Central memory CD4-positive, alpha-beta T cell (primary cell): ENCODE measurements at places on chromosomes 1 and 21.

GRCh38 chr1:1623181-1623630 is 7.9 kb downstream of the MIB2 start:
- no peak for DNase-seq

- no peak for DNase-seq
Measured at GRCh38 chr1:29379443-29380073, 143.2 kb downstream of the PTPRU start.

- no peak for DNase-seq
Measured at GRCh38 chr1:177044390-177044789, 120.1 kb downstream of the ASTN1 start.

DNA sequence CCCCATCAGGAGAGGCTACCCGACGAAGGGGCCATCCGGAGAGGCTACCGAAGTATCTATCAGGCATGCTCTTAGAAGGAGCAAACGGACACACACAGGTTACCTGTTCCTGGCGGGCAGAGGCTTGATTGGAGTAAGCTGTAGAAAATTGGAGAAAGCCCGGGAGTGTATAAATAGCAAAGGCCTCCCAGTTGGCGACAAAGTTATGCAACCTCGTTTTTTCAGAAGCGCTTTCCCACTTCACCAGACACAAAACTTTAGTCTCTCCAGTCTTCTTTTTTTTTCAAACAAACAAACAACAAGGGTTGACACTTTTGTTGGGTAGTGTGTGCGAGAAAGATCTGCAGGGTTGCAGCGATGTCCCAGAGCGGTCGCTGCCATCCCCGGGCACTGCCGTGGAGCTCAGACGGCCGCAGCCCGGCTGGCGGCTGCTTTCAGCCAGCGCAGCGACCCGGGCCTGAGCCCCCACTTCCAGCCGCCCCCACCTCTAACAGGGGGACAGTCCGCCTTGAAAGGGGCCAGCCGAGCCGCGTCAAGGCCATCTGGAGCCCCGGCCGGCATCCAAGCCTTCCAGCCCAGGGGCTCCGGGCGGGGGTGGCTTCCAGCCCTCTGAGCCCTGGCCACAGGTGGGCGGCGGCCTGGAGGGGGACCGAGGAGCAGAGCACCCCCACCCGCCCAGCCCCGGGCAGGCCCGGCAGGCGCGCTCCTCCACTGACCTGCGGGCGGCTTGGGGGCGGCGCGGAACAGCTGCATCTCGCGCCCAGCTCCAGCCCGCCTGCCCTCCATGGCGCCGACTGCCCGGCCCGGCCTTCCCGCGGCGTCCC is 616 bp downstream of the MCOLN3 start:
- no peak for DNase-seq

DNA sequence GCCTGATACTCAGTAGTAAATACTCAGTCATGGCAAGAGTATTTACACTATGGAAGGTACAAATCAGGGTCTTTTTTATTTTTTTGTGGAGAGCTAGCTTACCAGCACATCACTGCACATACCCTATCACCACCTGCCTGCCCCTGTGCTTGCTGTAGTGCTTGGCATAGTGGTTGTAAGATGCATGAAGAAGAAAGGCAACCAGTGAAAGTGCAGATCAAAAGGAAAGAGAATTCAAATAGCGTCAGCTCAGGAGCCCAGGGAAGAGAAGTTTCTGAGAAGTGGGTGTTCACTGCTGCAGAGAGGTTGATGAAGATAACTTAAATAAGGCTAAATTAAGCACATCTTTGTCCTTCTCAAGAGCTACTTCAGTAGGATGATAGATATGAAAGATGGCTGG is 76.0 kb downstream of the DTL start:
- DNase-seq, result no peak

DNA sequence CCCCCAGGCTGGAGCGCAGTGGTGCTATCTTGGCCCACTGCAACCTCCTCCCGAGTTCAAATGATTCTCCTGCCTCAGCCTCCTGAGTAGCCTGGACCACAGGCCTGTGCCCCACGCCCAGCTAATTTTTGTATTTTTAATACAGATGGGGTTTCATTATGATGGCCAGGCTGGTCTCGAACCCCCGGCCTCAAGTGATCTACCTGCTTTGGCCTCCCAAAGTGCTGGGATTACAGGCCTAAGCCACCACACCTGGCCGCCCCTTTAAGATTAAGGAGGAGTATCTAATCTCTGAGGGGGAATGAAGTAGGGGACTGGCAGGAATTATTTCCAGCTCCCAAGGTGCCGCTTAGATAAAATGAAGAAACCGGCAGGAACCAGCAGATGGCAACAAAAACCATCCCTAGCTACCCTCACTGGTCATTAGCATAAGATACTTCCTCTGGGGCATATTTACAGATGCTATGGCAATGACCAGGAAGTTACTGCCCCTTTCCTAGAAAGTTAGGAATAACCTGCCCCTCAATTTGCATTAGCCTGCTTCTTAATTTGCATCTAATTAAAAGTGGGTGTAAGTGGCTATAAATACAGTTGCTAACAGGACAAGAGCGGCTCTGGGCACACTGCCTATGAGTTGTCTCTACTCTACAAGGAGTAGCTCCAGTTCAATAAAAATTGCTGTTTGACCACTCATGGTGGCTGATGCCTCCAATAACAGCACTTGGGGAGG is 7.1 kb upstream of the NSUN4 start:
- DNase-seq, result no peak

GRCh38 chr1:167687919-167688519 is 33.8 kb upstream of the MPZL1 start:
- peak; percentile 67 for DNase-seq

- no peak for DNase-seq
Measured at GRCh38 chr1:1191734-1192133, 14.7 kb downstream of the TNFRSF18 start.

DNA sequence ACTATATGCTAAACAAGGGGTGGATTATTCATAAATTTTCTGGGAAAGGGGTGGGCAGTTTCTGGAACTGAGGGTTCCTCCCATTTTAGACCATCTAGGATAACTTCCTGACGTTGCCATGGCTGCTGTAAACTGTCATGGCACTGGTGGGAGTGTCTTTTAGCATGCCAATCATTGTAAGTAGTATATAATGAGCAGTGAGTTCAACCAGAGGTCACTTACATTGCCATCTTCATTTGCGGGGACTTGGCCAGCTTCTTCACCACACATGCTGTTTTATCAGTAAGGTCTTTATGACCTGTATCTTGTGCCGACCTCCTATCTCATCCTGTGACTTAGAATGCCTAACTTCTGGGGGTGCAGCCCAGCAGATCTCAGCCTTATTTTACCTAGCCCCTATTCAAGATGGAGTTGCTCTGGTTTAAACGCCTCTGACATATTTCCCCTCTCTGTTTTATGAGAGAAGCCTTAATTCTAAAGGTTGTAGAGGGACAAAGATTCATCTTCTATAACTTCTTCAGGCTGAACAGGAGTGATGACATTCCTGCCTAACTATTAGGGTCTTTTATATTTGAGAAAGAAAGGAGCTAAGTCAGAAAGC is 60.4 kb downstream of the DIP2A start:
- no peak for DNase-seq

DNA sequence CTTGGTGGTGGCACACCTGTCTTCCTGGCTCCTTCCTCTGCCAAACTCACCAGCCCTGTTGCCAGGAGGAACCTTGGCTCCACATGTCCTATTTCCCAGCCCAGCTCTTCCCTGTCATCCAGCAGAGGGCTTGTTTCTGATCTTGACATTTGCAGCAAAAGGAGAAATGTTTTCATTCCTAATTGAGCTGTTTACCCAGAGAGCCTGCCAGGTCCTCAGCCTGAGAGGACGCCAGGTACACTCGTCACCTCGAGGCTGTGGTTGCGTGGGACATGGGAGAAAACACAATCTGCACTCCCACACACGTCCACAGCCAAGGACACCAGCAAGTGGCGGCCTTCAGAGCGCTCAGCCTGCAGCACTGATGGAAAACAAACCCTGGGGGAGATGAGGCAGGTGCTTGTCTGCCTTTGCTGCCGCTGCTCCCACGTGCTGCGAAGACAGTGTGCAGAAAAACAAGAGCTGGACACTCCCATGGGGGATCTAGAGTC is 132.8 kb upstream of the CD34 start:
- no peak for DNase-seq

DNA sequence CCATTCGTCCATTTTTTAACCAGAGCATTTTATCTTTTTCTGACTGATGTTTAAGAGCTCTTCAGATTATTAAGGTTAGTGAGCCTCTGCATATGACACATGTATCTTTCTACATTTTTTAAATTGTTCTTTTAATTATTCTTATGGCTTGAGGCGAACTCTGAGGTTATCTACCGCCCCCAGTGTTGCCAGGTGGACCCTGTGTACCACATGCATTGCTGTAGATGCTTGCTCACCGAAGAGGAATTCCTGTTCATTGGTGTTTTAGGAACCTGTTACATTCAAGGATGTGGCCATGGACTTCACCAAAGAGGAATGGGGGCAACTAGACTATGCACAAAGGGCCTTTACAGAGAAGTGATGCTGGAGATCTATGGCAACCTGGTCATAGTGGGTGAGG is 31.8 kb downstream of the ZNF684 start:
- DNase-seq, result no peak

- no peak for DNase-seq
Measured at GRCh38 chr1:228079601-228080263, 2.8 kb upstream of the ARF1 start.

DNA sequence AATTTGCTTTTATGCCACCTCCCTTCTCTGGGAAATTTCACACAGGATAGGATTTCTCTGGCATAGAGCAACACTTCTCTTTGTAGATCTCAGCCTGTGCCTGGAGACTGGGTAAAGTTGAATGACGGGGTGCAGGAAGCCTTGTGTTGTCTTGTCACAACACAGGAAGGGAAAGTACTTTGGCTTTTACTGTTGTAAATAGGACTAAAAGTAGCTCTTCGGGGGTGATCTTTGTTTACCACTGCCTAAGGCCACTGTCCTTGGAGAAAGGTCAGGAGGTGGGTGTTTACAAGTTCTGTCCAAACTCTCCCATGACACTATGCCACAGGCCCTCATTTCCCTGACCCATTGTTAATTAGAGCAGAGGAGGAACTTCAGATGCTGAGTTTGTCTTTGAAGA is 139.7 kb downstream of the FGGY start:
- DNase-seq, result no peak

DNA sequence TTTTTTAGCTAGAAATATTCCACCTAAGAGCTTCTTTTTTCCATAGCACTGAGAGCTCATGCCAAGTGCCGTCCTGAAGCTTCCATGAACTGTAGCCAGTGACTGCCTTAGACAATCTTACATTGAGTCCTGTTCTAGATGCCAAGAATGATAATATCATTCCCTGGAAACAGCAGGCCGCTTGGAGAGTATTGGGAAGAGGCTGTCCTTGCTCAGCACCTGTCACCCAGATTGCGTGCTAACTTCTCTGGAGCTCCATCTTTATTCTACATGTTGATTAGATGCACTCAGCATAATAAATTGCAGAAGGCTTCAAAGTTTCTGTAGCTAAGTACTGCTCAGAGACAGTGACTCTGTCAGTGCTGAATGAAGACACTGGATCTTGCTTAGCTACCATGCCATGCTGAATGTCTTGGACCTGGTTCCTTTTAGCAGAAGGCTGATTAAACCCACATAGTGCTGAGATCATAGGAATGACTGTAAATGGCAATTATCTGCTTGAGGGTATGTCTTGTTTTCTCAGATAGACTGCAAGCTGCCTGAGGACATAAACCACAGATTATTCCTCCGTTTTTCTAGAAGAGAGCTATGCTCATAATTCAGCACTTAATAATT is 83.1 kb upstream of the IRF2BP2 start:
- DNase-seq, result no peak

DNA sequence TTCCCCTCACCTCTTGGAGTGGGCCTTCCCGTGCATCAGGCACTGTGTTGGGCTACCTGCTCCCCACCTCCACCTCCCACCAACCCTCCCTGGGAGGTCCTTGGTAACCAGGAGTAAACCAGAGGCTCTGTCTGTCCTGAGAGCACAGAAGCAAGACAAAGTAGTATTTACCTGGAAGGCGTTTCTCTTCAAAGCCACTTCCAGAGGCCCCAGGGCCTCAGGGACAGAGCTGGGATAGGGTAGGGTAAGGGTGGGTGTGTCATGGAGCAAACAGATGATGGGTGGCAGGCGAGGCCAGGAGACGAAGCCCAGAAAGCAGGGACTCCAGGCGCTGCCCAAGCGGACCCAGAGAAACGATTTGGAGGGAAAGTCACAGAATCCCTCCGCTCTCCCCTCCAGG is 77.2 kb upstream of the TARDBP start:
- DNase-seq, result no peak

DNA sequence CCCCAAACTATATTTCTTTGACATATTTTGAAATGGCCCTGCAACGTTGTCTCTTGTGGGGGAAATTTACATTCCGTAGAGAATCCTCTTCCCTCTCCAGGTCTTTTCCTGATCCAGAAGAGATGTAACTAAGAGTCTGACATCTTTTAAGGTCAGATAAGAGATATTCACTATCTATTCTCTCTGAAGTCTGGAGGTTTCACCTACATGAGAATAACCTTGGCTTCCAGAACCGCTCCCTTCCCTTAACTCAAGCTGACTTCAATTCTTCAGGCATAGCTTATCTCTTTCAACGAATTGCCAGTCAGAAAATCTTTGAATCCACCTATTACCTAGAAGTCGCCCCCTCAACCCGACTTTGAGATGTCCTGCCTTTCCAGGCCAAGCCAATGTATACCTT is 9.9 kb downstream of the FCRLB start:
- no peak for DNase-seq

GRCh38 chr21:46356005-46356338 is 32.0 kb downstream of the PCNT start:
- DNase-seq, result no peak

DNA sequence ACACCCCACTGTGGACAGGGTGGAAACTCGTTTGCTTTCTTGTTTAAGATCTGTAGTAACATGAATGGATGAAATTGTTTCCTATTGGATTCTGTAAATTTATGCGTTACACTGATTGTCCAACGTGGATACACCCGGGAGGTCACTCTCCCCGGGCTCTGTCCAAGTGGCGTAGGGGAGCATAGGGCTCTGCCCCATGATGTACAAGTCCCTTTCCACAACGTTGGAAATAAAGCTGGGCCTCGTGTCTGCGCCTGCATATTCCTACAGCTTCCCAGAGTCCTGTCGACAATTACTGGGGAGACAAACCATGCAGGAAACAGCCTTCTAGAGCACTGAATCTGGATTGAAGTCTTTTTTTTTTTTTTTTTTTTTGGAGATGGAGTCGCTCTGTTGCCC is 1.4 kb downstream of the RCC1 start:
- DNase-seq, result no peak
